Activated CD8-positive, alpha-beta memory T cell treated with anti-CD3 and anti-CD28 coated beads, Interleukin-2, amount 50 U/mL, for 48 hours (primary cell): ENCODE measurements at places on chromosomes 7 and 10.
A peak's percentile ranks its signal among the peaks of the same experiment; 100 is the strongest.

DNA sequence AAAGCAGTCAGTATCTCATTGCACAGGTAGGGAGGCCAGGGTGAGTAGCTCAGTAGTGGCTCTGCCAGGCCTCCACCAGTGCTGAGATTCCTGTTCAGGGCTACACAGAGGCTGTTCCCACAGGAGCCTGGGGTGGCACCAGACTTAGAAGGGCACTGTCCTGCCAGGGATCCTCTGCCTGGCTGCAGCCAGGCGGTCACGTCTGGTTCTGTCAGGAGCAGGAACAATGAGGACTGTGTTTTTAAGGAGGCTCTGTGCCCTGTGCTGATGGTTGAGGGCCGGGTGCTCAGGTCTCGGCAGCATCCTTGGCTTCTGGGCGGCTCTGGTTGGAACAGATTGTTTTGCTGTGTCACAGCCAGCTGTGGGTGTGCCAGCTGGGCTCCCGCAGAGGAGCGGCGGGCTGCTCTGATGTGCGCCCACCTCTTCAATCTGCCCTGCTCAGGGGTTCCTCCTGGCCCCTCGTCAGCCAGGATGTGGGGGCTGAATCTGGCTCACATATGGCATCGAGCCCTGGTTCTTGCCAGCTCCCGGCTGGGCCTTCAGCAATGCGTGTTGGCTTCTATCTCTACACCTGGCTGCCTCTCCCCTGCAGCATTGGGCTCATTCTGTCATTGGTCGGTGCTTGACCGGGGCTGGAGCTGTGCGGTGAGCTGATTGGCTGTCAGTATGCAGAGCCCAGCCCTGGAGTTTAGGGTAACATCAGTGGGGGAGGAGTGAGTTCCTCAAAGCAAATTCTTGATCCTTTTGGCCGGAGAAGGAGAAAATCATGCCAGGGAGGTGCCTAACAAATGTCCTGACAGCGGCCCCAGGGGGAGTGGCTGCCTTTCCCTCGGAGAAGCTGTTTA lies 41.2 kb downstream of the TACR2 start:
- DNase-seq = no peak

GRCh38 chr7:158028290-158028941 lies 559.2 kb downstream of the PTPRN2 start:
- no peak for DNase-seq

- DNase-seq = no peak
Observed at GRCh38 chr10:99676895-99677294, 17.6 kb downstream of the ENTPD7 start.

GRCh38 chr10:92045641-92046106 lies 122.1 kb downstream of the BTAF1 start:
- DNase-seq = no peak

GRCh38 chr7:112896026-112896601 lies 105.9 kb upstream of the TMEM168 start:
- no peak for DNase-seq

DNA sequence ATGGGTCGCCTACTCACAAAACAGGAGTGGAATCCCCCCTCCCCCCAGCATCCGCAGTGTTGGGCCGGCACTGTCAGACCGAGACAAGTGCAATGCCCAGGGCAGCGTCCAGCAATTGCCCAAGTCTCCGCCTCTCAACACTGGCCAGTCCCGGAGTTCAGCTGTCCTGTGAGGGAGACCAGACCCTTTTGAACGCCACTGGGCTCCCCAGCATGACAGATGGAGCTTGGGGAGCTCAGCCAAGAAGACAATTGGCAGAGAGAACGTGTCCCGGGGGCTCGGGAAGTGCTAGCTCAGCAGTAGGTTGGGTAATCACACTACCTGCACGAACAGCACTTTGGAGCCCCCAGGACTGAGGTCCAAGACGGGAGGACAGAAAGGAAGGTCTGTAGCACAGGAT lies 4.7 kb downstream of the COPS6 start:
- no peak for DNase-seq

DNA sequence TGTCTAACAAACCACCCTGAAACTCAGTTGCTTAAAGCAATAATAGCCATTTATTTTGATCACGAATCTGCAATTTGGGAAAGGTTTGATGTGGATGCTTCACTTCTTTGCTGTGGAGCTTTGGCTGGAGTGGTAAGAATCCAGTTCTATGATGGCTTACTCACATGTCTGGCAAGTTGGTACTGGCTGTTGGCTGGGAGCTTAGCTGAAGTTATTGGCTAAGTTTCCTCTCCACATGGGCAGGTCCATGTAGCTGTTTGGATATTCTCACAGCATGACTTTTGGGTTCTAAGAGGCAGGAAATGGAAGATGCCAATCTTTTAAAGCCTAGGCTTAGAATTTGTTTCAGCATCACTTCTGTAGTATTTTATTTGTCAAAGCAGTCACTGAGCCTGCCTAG lies 277.6 kb upstream of the NRP1 start:
- no peak for DNase-seq

DNA sequence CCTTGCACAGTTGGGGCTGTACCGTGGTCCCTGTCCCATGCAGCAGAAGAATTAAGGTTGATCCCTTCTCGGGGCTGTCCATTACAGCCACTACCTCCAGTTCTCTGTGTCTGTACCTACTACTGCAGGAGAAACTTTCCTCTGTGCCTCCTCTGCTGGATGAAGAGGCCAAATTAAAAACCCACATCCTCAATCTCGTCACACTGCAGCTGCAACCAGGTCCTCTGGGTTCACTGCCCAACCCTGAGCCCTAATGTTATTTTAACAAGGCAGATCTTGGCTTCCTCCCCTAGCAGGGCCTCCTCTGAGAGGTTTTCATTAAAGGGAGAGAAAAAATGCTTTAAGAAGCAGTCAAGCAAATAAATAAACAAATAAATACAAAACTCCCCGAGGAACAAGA lies 66.6 kb downstream of the PLXNA4 start:
- no peak for DNase-seq

- peak; percentile 57 for DNase-seq
Observed at GRCh38 chr10:8034466-8035005, 20.0 kb upstream of the GATA3 start.

GRCh38 chr10:122435212-122435827 lies 19.1 kb upstream of the ARMS2 start:
- no peak for DNase-seq

- no peak for DNase-seq
Observed at GRCh38 chr10:18134509-18134908, 5.7 kb upstream of the CACNB2 start.

DNA sequence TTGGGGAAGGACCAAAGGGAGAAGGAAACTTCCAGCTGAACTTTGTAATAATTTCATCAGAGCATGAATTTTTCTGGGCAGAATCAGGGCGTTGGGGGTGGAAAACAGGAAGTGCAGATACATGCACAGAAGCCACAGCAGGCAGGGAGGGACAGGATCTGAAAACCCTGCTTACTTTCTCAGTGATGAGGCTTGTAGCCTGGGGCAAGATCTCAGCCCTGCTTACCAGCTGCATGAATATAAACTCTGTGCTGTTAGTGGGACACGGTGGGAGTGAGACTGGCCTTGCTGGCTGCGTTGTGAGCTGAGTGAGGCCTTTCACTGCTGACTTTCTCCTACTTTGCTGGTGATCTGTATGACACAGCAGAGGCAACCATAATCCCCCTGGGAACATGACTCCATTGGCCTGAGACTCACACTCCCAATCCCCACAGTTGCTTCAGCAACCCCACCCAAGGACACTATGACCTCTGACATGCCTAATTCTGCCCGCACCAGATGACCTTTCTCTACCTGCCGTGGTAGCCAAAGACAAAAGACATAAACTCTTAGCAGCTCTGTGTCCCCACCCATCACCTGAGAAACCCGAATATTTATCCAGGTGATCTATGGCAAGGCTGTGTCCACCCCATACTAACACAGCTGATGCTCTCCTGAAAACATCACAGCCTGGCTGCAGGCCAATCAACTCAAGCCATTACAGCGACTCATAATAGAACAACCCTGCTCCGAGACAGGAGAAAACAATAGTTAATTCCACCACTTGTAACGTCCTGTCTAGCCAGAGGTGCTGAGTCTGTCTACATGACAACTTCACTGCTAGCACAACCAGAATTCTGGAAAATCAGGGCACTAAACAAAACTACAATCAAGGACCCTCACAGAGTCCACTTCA lies 190.7 kb upstream of the CHRM2 start:
- DNase-seq = no peak

DNA sequence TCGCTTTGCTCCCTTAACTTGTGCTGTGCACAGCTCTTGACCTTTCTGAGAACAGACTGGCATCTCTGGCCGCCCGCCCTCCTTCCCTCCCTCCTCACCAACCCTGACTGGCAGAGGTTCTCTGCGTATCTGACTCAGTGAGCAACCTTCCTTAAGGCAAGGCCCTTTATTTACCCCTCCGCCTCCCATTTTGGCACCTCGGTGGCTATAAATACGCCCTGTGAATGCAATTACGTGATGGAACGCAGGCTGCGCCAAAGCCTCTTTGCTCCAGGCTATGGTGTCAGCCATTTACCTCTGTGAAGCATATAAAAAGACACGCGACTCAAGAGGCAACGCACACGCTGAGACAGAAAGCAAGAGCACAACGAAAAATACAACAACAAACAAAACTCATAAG lies 764.3 kb downstream of the SUGCT start:
- no peak for DNase-seq

DNA sequence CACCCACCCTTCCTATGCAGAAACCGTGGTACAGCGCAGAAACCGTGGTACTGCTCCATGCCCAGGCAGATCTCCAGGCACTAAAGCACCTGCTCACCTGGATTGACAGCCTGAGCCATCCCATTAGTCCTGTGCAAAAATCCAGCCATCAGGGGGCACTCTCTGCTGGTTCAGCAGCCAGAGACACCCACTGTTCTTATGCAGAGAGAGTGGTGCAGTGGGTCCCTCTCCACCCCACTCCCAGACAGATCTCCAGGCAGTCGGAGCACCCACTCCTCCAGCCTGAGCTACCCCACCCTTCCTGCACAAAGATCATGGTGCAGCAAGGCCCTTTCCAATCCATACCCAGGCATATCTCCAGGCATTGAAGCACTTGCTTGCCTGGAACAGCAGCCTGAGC lies 219.8 kb downstream of the CTNNA3 start:
- no peak for DNase-seq

GRCh38 chr10:102246261-102246660 lies 929 bp downstream of the GBF1 start:
- DNase-seq = no peak

GRCh38 chr7:92785923-92786322 lies 50.5 kb downstream of the CDK6 start:
- no peak for DNase-seq

DNA sequence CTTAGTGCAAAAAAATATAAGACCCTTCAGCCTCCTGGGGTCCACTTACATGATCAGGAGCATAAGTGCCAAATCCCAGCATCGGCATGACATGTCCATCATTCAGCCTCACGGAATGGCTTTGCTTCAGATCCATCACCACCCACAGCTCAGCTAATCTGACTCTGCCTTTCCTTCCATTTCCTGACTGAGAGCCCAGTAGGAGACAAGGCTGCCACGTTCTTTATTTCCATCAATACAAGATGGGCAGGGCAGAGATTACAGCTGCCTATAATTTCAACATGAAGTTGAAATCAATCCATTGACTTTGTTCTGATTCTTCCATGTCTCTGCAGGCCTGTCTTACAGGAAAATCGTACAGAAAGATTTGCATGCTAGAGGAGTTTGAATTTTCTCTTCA lies 76.4 kb upstream of the UCN3 start:
- no peak for DNase-seq

DNA sequence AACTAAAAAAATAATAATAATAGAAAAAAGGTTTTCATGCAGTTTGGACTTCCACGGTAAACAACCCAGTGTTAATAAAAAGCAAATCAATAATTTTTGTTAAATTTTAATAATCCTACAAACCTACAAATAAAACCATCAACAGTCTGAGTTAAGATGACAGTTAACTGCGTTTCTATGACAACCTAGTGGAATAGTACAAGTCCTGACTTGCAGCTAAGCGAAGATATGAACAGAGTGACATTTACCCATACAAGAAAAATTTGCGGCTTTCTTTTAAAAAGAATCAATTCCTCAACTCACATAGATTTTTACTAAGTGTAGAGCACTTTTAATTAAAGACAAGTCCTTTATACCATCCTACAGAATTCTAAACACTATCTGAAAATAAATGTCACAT lies 35.6 kb downstream of the VPS41 start:
- no peak for DNase-seq

GRCh38 chr10:83917537-83918506 lies 221.5 kb upstream of the GHITM start:
- DNase-seq = no peak

- no peak for DNase-seq
Observed at GRCh38 chr7:50646069-50646468, 80.9 kb upstream of the DDC start.

GRCh38 chr7:15628876-15629275 lies 57.6 kb downstream of the MEOX2 start:
- DNase-seq = no peak

GRCh38 chr7:55073051-55073511 lies 54.3 kb downstream of the EGFR start:
- DNase-seq = no peak

DNA sequence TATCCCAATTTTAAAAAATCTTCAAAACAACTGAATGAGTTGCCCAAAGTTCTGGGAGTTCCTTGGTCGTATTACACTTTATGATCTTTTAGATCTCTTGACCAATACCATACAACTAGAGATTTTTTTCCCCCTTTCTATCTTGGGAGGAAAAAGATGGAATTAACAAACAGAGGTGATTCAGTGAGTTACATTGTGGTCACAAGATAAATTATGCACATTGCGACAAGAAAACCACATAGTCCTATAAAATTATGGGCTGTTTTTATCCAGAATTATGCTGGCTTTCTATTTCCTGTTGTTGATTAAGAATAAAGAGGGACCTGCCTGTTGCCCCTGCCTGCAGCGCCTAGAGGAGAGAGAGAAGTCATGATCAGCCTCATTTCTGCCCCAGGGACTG lies 8.2 kb upstream of the SGPL1 start:
- no peak for DNase-seq

GRCh38 chr10:111482621-111483216 lies 405.9 kb downstream of the ADRA2A start:
- no peak for DNase-seq

DNA sequence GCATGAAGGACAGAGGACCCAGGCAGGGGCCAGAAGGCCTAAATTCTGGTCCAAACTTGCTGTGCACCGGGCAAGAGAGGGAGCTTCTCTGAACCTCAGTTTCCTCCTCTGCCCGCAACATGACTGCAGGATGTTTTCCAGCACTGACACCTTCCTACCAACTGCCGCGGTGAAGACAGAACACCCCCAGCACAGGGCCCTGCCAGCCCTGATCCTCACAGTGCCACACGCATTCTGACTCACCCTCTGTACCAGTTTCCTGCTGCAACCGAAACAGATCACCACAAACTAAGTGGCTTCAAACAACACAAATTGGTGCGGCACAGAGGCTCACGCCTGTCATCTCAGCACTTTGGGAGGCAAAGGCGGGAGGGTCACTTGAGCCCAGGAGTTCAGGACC lies 18.1 kb downstream of the MAD1L1 start:
- no peak for DNase-seq

GRCh38 chr10:88803641-88804040 lies 1.1 kb downstream of the LIPM start:
- no peak for DNase-seq

DNA sequence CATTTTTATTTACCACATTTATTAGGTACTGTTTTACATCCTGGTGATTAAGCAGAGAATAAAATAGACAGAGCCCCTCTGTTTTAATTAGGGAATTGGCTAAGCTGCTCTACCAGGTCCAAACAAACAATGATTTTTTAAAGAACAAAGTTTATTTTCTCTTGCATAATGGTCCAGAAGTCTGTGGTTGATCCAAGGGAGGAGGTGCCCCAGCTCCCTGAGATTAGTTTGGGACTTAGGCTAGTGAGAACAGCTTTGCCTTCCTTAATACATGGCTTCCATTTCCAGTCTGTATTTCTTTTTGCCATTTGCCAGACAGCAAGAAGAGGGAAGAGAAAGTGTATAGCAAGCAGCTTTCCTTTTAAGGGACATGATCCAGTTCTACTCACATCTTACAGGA lies 2.9 kb upstream of the MIOS start:
- DNase-seq = no peak
